RKO (cell line): ENCODE measurements at places on chromosomes 3 and 15.

GRCh38 chr3:186182850-186183249 is 74.0 kb upstream of the ETV5 start:
- DNase-seq = no peak

- DNase-seq = no peak
Observed at GRCh38 chr3:45208586-45208985, 17.5 kb downstream of the TMEM158 start.

- DNase-seq = peak; percentile 30
Observed at GRCh38 chr3:64399205-64399800, 174.0 kb upstream of the PRICKLE2 start.

DNA sequence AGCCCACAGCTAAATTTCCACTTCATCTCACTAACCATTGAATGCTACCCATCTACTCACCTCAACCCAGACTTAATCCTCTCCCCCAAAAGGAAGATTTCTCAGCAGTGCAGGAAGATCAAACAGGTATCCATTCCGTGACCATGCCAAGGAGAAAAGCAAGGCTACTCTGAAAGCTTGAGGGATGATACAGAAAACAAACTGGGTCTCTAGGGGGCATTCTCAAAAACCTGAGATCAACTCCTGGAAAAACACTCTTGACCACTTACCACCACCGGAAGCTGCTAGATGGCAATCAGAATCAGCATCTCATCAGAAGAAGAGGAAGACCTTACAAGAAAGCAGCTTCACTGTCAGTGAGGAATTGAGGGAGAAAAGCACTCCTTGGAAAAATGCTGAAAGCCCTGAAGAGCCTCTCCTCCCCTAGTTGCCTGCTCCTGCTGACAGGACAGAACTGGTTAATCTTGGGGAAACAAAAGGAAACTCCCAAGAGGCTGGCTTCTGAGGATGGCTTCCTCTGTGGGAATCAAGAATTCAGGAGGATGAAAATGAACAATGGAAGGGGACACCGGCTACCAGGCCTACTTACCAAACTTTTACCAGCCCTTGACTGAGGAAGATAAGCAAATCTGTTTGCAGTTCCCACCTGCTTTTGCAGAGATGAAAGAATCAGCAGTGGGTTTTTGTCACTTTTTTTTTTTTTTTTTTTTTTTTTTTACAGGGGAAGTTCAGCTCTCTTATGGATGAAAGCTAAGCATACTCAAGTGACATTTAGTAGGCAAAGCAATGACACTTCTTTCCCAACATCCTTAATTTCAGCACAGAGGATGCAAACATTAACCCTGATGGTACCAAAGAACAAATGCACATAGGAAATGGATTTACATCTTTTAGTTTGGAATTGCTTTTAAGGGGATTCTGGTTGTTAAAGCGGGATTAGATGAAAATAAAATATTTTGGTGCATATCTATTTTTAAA is at the start of gene ATP8B4:
Gene ATP8B4 (minus strand): TSS at position 171 of the 978 bp plus-strand sequence. CDS start 12,267 bp downstream, outside the sequence.
- no peak for DNase-seq

- DNase-seq = no peak
Observed at GRCh38 chr15:35115155-35115725, 30.1 kb upstream of the NANOGP8 start.

GRCh38 chr15:31752065-31752762 is 278.1 kb upstream of the CHRNA7 start:
- peak; percentile 22 for DNase-seq

DNA sequence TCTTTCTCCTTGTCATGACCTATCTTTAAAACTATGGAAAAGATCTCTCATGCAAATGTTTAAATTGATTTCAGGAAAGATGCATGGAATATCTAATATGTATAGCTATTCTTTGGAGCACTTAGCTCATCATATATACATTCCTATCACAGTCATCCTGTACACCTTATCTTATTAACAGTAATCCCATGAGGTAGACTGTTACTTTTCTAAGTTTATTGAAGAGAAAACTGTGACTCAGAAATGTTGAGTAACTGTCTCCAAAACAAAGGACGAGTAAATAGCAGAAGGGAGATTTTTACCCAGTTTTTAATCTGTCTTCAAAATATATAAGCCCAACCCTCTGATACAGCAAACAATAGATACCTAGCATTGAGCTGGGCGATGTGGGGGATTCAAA is 308.3 kb downstream of the GAP43 start:
- no peak for DNase-seq

- no peak for DNase-seq
Observed at GRCh38 chr15:62798536-62798935, 244.0 kb upstream of the TPM1 start.

- DNase-seq = no peak
Observed at GRCh38 chr3:135248213-135248612, 453.2 kb downstream of the EPHB1 start.

GRCh38 chr3:159782724-159783421 is 205.8 kb upstream of the IL12A start:
- DNase-seq = no peak

DNA sequence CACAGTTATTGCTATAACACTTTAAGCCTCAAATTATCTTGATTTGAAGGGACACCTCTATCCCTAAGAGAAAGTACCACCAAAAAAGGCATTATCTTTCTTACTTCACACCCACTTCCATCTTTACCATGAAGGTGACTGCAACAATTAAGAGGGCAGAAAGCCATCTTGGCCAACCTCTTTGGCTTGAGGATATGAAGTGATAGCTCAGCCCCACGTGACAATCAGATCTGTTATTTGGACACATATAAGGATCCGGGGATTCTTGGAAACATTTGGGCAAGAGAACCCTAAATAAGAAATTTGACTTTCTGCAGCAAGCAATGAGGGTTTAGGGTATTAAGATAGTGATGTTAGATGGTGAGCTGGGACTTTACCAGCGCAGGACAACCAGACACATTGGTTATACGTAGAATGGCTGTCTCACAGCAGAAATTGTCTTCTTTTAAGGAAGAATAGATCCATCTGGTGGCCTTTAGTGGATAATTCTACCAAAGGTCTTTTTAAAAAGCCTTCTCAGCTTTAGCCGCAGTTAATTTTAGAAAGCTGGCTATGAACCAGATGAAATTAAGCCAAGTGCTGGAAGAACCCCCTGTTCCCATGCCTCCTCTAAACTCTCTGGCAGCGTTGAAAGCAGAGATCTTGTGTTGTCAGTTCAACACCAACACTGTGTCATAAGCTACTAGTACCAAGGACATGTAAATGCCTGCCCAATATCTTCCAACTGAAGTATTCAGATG is 12.3 kb downstream of the HCLS1 start:
- no peak for DNase-seq

- DNase-seq = no peak
Observed at GRCh38 chr3:165502707-165503106, 306.5 kb upstream of the SLITRK3 start.

DNA sequence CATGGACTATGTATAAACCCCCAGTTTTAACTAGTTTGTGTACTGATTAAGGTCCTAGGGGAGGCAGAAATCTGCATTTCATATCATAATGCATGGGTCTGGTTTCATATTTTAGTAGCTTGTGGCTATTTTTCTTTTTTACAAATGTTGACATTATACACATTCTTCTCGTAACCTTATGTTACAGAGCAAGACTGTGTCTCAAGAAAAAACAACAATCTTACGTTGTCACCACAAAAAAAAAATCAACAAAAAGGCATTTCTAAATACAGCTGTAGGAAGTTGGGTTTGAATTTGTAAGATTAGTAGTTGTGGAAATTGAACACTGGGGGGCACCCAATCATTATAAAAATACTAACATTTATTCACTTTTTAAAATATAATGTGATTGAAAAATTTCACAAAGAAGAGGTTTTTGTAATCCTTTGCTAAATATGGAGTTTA is 17.9 kb downstream of the SERP1 start:
- DNase-seq = peak; percentile 57

DNA sequence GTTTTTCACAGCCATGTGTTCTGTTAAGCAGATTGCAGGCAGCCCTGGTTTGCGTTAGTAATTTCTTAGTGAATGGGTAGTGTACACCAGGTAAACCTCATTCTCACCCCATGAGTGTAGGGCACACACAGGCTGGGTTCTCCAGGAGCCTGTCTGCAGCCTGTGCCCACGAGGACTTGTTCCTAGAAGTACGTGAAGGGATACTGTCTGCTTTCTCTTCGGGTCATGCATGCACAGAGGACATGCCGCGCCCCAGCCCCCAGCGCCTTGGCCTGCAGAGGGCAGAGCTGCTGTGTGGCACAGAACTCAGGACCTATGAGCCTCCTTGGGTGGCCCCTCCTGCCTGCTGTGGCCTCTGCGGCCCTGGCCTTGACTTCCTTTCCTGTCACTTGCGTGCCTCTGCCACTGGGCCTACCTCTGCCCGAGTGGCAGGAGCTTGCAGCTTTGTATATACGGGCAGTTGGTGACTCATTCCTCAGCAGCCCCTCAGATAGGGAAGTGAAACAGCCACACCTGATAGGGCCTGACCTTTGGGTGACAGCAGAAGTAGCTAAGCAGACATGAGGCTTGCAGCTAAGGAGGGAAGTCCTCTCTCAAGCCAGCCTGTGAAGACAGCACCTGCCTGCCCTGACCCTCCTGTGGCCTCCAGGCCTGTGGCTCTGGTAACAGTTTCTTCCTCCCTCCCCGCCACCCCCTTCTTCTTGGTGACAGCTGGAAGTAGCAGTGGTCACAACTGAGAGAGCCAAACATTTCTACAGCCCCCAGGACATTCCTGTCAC is 19.5 kb downstream of the PPCDC start:
- DNase-seq = no peak

- DNase-seq = peak; percentile 3
Observed at GRCh38 chr3:99355465-99355864, 282.9 kb upstream of the COL8A1 start.

DNA sequence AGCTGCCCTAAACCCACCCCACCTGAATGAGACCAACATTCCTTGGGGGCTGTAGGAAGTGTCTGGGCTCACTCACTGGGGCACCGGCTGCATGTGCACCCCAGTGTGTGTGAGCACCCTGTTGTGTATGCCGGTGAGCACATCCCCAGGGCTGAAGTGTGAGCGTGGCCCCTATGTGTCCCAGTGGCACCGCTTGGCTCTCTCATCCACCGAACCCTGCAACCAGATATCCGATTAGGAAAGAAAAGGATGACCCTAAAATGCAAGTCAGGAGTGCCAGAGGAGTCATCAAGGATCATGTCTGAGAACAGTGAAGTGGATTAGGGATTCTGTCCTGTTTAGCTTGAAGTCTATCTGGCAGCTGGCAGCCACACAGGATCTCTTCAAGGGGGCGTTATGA is 84.0 kb upstream of the ALDH1L1 start:
- DNase-seq = no peak

DNA sequence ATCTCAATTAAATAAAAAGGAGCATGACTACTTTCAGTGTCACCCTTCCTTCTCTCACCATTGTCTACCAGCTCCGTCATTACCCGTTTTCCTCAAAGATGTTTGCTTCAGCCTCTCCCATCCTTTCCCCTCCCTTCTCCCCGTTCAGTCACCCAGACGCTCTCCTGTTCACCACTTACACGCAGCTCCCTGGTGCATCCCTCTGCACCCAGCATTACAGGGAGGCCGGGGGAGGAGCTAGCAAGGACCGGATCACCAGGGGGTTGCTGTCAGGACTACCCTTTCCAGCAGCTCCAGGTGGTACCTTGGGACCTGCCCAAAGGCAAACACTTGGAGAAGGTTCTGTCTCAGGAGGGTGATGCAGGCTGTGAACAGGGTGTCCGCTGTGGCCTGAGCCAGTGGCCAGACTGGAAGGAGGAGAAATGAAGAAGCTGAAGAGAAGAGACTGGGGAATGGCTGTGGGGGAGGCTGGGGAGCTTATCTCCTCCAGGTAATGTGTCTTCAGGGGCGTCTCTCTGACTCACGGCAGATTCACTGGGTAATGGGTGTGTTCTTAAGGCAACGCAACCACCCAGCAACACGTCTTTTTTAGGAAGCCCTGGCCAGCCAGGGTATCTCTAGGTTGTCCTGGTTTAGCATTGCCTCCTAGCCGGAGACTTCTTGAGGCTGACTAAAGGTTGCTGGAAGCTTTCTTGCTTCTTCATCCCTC is 21.8 kb upstream of the BDH1 start:
- DNase-seq = no peak

GRCh38 chr3:57421336-57421735 is 122.8 kb downstream of the DNAH12 start:
- DNase-seq = no peak

GRCh38 chr3:145357453-145357852 is 803.5 kb downstream of the PLOD2 start:
- no peak for DNase-seq

- DNase-seq = no peak
Observed at GRCh38 chr3:58725326-58725853, 58.8 kb upstream of the FAM3D start.

- DNase-seq = no peak
Observed at GRCh38 chr3:38964204-38964603, 87.5 kb downstream of the SCN11A start.

GRCh38 chr3:134364936-134365765 is 9.1 kb downstream of the AMOTL2 start:
- no peak for DNase-seq
